CD4-positive, alpha-beta memory T cell (primary cell): ENCODE measurements at places on chromosomes 3 and 15. TPM values are rescaled to one million over a fixed set of nuclear protein-coding genes. Genes with fewer than 3 reads are reported as not detected.

- no peak for DNase-seq
Measured at GRCh38 chr3:135109681-135110080, 314.6 kb downstream of the EPHB1 start.

OCA2 gene
- total RNA-seq: not detected

DNA sequence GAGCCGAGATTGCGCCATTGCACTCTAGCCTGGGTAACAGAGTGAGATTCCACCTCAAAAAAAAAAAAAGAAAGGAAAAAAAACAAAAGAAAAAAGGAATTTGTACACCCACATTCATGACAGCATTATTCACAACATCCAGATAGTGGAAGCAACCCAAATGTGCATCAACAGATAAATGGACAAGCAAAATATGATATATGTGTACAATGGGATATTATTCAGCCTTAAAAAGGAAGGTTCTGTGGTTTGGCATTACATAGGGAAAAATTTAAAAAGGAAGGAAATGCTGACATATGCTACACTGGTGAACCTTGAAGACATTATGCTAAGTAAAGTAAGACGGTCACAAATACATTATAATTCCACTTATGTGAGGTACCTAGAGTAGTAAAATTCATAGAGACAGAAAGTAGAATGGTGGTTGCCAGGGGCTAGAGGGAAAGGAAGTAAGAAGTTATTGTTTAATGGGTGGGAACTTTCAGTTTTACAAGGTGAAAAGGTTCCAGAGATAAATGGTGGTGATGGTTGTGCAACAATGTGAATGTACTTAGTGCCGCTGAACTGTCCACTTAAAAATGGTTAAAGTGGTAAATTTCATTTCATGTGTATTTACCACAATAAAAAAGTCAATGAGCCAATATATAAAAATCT is 118.5 kb downstream of the MYLK start:
- no peak for DNase-seq

SECISBP2L gene
- total RNA-seq: 64.3 TPM

GRCh38 chr3:18436213-18436612 is 11.1 kb upstream of the SATB1 start:
- DNase-seq: no peak

DNA sequence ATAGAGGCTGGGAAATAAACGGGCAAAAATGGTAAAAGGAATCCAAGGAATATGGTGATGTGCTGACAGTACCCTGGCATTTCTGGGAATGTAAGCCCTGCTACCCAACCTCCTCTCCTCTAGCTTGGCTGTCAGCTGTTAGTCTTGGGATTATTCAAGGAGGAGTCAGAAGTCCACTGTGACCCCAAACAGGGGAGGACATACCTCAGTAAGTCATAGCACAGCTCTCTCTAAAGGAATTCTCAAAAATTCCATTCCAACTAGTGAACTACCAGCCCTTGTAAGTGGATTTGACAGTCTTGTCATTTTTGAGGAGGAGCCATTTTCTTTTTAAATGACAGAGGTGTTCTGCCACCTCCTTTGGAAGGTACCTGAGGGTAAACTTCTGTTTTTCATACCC is 207.5 kb downstream of the PDCD6IP start:
- no peak for DNase-seq

KLHDC8B gene
- 1.9 TPM for total RNA-seq

GRCh38 chr15:48940508-48940907 is 23.2 kb downstream of the SHC4 start:
- DNase-seq: no peak

GRCh38 chr3:9121366-9122001 is 128.0 kb downstream of the SRGAP3 start:
- DNase-seq: no peak

DNA sequence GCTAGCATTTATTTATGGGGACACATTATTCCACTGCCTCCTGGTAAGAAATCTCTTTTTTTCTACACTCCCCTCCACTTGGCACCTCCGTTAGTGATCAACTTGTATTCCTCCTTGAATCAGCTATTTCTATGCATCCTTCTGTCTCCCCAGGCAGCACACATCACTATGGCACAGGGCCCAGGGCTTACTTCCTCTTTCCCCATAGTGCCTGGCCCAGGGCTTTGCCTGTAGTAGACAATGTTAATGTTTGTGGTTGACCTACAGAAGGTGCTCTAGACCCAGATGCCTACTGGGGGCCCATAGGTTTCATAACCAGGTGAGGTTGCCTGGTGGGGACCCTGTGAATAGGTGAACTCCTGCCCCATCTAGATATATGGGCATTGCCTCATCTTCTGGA is 44.9 kb downstream of the EPHB1 start:
- DNase-seq: no peak

DNA sequence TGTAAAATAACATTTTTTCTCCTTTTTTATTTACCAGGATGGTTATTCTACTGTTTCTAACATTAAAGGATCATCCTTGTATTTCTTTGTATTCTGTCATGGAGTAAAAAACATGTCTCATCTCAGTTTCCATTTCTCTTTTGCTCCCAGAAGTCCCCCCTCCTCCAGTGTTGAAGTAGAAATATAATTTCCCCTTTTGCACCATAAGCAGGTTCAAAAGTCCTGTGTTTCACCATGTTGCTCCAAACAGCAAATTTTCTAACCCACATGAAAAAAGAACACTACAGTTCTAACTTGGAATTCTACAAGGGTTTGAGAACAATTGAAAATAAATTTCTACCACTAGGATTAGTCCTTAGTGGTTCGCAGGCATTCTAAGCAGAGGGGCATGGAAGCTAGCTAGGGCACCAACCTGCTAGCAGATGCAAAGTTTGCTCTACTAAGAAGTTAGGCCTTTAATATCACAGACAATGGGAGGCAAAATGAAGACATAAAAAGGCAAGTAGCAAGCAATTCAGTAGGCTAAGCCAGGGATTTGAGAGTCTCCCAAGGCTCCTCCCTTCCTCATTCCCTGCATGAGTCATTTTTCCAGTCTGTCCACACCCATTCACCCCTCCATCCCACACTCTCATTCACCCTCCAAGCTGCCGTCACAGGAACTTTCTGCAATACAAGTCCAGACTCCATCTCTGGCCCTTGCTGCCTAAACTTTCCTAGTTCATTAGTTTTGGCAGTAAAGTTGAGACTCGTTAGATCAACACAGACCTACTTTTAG is 2.3 kb upstream of the MBNL1 start:
- DNase-seq: no peak

GRCh38 chr3:51646091-51646490 is 25.0 kb upstream of the TEX264 start:
- DNase-seq: no peak

DNA sequence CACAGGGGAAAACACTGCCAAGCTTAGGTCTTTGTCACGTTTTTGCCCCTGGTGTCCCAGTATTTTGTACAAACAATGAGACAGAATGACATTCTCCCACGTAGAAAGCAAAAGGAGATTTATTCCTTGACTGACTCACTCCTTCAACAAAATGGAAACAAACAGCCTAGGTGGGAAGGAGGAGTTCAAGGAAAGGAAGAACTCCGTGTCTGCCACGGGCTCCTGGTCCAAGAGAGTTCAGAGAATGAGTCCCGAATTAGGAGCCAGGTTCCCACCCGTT is 8.1 kb downstream of the TLE3 start:
- no peak for DNase-seq

NEO1 gene
- 11.3 TPM for total RNA-seq

CCR8 gene
- total RNA-seq: 5.3 TPM
